ENCODE measurements at places on chromosomes 7 and 10. TPM values are rescaled to one million over a fixed set of nuclear protein-coding genes. Genes with fewer than 3 reads are reported as not detected.

DNA sequence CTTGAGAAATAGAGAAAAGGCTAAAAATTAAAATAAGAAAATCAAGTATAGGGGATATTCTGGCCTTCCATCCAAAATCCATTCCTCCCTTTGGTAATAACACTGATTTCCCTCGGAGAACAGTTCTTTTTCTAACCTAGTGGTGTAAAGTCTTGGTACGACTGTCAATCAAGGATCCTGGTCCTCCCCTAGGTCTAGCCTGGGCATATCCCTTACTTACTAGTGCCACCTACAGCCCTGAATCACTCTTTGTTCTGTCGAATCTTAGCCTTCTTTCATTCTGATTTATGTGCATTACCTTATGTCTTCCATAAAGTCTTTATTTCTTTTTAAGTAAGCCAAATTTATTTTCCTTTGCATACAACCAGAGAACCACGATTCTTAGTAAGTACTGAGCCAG lies 298.7 kb upstream of the LRRTM3 start:
- no peak for DNase-seq

DNA sequence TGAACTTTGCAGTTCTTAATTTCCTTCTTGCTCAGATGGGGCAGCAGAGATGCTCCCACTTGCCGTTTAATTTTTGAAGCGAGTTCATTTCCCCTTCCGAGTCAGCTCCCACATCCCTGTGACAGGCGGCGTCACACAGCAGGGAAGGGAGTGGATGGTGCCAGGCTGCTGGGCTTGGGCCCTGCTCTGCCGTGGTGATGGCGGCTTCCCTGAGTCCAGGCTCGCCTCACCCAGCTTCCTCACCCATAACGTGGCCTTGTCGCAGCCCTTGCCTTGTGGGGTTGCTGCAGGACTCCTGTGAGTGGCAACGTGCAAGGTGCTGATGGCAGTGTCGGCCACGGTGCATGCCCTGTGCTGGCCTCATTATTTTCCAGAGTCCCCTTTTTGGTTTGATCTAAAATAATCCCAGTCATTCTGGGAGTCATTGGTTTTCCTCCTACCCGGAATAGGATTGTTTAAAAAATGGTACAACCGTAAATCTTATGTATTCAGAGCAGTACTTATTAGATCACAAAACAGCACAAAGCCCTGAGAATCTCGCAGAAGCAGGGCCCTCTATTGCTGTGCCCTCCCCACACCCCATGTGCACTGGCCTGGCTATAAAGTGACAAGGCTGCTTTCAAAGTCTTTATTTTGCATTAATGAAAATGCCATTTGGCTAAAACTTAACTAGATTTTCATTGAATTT lies 260.1 kb downstream of the WDR37 start:
- DNase-seq, result no peak

- no peak for DNase-seq
Observed at GRCh38 chr7:151415375-151416105, 5.7 kb upstream of the WDR86 start.

DNA sequence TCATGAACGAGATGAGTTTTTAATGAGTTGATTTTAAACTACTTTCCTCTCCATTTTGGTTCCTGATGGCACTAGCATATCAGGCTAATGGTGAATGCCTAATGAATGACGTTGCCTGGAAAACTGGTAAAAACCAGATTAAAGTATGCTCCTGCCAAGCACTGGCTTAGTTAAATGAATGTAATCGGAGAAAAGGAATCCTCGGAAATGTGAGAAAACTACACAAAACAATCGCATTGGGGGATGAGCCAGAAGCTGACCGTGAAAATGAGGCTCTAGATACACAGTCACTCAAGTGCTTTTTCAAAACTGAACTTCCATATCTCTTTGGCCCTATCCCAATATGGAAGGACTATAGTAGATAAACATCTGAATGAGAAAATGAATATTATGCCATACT lies 153.8 kb upstream of the COL1A2 start:
- DNase-seq, result no peak

DNA sequence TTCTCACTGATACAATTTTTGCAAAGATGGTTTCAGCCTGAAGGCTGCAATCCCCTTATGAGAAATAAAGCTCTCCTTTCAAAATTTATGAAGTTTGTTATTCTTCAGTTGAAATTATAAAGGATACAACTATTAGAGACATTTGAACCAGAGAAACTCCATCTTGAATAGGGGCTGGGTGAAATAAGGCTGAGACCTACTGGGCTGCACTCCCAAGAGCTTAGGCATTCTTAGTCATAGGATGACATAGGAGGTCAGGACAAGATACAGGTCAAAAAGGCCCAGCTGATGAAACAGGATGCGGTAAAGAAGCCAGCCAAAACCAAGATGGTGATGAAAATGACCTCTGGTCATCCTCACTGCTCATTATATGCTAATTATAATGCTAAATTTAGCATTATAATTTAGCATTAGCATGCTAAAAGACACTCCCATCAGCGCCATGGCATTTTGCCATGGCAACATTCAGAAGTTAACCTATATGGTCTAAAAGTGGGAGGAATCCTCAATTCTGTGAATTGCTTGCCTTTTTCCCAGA lies 22.4 kb upstream of the IFIT1B start:
- DNase-seq, result no peak

- DNase-seq, result peak; percentile 53
Observed at GRCh38 chr7:157401567-157402387, 65.0 kb downstream of the DNAJB6 start.

- DNase-seq, result no peak
Observed at GRCh38 chr10:64494901-64495300, 973.7 kb downstream of the REEP3 start.

GRCh38 chr7:92333866-92334265 lies 88.1 kb downstream of the ANKIB1 start:
- DNase-seq, result no peak

DNA sequence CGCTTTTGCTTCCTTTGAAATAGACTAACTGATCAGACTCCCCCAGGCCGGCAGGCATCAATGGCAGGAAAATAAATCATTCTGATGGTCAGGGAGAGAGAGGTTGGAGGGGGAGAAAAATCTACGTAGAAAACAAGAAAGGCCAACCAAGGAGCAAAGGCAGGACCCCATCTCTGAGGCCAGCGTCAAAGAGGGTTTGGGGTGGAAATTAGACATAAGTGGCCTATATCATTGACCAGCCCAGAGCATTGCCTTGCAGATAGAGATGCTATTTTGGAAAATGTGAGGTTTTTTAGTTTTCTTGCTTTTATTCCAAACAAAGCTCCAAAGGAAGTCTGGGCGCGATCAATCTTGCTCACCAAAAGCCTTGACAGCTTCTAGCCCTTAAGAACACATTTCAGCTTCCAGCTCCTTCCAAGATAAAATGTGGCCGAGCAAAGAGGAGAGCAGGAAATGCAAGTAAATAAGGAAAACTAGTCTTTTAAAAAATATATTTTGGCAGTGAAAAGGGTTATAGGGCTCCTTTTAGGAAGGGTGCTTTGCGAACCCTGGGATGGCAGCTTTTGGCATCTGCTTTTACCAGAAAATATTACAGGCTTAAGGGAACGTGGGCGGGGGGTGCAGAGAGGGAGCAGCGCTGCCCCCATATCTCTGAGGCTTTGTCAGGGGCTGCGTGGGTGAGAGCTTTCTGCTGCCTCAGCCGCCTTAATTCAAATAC lies 2.0 kb upstream of the HOXA2 start:
- no peak for DNase-seq

- DNase-seq, result no peak
Observed at GRCh38 chr10:117983961-117984360, 62.8 kb downstream of the RAB11FIP2 start.

DNA sequence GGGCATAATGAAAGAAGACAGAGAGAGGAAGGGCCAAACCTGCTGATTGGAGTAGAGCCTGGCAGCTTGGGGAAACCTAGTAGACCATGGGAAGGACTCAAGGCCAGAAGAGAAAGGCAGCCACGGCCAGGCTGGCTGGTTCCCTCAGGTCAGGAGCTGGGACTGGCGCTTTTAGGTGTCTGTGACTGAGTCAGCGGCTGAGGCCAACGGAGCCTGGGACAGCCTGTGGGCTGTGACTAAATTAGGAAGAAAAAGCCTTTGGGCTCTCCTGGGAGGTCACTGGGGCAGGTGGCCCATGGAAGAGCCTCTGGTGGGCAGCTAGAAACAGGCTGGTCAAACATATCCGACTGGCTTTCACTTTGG lies 108.9 kb upstream of the PDCD4 start:
- DNase-seq, result peak; percentile 14

DNA sequence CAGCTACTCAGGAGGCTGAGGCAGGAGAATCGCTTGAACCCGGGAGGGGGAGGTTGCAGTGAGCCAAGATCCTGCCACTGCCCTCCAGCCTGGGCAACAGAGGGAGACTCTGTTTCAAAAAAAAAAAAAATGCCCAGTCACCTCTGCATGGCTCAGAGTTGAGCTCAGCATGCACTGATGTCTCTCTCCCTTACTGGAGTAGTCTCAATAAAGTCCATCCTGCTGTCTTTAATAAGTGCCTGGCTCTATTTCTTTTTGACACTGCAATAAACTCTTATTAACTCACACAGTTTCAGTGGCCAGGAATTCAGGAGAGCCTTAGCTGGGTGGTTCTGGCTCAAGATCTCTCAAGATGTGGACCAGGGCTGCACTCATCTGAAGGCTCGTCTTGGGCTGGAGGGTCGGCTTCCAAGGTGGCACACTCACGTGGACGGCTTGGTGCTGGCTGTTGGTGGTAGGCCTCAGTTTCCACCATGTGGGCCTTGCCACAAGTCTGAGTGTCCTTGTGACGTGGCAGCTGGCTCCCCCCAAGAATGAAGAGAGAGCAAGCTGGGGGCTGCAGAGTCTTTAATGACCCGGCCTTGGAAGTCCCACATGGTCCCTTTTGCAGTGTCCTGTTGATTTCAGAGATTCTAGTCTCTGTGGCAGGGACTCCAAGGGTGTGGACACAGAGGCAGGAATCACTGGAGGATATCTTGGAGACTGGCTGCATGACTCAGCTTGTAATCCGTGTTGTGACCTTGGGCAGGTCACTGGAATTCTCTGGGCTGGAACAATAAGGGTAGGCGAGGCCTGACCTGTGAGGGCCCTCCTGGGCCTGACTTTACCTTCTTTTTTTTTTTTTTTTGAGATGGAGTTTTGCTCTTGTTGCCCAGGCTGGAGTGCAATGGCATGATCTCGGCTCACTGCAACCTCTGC lies 85.9 kb upstream of the KMT2C start:
- DNase-seq, result no peak

GRCh38 chr7:105622106-105622731 lies 40.9 kb upstream of the EFCAB10 start:
- DNase-seq, result no peak

GRCh38 chr7:113100121-113100603 lies 13.5 kb upstream of the GPR85 start:
- no peak for DNase-seq

GRCh38 chr10:132713421-132714095 lies 72.4 kb downstream of the NKX6-2 start:
- DNase-seq, result peak; percentile 63

DNA sequence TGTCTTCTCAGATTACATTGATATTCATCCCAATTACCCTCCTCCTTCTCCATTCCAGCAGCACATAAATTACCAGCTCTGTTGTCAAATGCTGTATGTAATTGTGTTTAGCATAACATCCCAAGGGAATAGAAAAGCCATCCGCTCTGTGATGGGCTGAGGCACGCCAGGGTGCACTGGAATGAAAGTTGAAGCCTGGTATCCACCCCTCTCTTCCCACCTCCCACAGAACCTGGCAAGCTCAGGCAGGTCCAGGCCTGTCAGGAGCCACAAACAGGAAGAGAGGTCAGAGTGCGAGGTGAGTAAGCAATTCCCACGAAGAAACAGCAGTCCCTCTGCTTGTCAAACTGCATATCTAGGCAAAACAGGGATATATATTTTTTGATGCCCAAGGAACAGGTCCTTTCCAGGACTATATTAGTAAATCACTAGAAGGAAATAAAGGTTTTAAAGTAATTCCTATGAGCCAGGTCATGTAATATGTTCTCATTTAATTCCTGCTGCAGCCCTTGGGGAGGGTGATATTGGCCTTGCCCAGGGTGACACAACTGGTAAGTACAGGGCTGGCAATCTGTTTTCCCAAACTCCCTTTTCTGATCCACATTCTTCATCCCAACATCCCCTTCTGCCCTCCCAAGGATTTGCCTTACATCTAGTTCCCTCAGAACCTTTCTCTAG lies 155.6 kb upstream of the GHITM start:
- DNase-seq, result no peak

DNA sequence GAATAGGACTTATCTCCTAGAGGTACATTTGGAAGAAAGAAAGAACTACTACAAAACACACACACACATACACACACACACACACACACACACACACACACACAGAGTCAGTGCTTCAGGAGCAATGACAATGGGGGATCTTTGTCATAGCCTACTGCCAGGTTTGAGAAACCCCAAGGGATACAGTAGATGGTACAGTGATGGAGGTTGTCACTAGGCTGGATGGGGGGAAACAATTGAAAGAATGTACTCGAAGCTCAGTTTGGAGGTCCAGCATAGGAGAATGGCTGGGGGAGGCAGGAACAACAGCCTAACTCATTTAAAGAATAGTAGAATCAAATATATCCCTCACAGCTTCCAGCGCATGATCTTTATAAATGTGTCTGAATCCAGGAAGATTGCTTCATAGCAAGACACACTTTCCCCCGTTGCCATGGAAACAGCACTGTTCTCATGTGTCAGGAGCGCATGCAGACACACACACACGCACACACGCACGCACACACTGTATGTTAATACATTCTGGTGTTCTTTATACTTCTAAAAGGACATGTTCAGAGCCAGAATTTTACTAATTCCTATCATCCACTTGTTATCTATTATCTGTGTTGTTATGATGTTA lies 32.6 kb upstream of the ZNRF2 start:
- no peak for DNase-seq

- DNase-seq, result peak; percentile 17
Observed at GRCh38 chr7:152956006-152956405, 196.5 kb downstream of the ACTR3B start.

DNA sequence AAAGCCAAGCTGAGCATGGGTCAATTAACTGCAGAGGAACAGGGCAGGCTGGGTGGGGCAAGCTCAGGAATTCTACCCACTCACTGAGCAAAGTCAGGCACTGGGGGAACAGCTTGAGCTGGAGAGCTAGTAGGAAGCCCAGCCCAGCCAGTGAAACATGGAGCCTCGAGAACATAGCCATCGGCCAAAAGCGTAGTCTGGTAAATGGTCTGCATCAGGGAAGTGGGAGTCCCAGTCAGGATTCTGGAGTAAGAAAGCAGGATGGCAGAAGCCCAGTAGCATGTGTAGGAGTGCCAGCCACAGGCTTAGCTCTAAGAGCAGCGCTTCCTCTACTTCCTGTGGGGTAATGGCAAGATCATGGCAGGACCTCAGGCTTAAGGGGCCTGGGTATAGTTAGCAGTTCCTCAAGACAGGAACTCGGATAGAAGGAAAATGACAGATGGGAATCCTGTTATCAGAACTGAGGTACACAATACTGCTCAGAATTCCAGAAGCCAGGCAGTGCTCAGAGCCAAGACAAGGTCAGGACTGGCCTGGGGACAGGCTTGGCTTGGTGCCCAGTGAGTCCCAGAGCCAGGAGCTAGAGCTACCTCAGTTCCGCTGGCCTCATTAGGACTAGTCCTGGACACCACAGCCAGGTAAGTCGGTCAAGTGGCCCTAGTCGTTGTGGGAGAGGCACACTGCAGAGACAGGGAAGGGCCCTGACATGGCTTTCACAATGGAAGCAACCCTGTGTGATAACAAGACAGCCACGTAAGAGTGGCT lies 65.4 kb upstream of the MXI1 start:
- no peak for DNase-seq

Gene ING3
- total RNA-seq, result 17.7 TPM

Gene GRM3
- not detected for total RNA-seq

Gene FAM13C
- 10.8 TPM for total RNA-seq

Gene GDF10
- 23.1 TPM for total RNA-seq

Gene TSPAN13
- total RNA-seq, result 129 TPM

Gene SYT15B
- 50.2 TPM for total RNA-seq

Gene MEIG1
- not detected for total RNA-seq

Gene AMPH
- 0.61 TPM for total RNA-seq

Gene CDH23
- 29.3 TPM for total RNA-seq

Gene HACD1
- total RNA-seq, result 25.1 TPM

Gene RAB19
- total RNA-seq, result 1.9 TPM
